ENCODE measurements at places on chromosomes 2 and 18.

GRCh38 chr2:155169317-155169716, 470.8 kb downstream of the KCNJ3 start:
- no peak for DNase-seq

DNA sequence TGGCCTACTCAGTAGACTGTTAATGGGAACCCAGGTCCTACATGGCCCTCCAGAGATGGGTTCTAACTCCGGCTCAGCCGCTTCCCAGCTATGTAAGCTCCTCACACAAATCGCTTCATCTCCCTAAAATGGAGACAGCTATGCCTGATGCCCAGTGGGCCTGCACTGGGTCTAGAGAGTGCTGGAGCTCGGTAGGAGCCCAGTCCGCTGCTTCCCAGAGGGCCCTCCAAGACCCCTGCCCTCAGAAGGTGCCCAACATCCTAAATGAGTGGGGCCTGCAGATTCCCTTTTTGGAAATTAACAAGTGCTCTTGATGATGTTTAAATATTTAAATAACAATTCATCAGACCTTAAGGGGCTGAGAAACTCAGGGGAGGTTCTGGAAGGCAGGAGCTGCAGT, 47.1 kb downstream of the HS1BP3 start:
- no peak for DNase-seq

DNA sequence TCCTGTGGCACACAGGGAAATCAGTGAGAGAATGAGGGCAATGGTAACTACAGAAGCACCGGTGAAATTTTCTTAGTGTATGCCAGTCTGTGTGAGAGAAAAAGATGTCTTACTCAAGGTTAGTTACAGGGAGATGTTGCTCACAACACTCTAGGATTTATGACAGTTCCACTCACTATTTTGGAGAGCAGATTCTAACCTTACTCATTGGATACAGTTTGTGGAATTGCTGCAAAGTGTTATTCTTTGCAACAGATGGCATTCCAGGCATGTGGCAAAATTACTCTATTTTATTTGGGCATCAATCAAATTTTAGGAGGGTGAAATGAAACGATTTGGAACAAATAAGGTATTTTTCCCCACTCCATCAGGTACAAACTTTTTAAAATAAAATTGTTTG, 449.1 kb downstream of the PIK3C3 start:
- DNase-seq, result no peak

DNA sequence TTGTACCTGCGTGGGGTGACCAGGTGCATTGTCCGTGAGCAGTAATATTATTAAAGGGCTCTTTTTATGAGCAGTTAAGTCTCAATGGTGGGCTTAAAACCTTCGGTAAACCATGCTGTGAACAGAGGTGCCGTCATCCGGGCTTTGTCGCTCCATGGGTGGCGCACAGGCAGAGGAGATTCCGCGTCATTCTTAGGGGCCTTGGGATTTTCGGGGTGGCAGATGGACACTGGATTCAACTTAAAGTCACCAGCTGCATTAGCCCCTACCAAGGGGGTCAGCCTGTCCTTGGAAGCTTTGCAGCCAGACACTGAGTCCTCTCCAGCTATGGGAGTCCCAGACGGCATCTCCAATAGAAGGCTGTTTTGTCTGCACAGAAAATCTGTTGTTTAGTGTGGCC, 107.7 kb downstream of the NFATC1 start:
- no peak for DNase-seq

GRCh38 chr2:209321076-209321475, 102.8 kb upstream of the MAP2 start:
- DNase-seq, result no peak

- no peak for DNase-seq
Observed at GRCh38 chr2:31363956-31364750, 50.4 kb downstream of the XDH start.

DNA sequence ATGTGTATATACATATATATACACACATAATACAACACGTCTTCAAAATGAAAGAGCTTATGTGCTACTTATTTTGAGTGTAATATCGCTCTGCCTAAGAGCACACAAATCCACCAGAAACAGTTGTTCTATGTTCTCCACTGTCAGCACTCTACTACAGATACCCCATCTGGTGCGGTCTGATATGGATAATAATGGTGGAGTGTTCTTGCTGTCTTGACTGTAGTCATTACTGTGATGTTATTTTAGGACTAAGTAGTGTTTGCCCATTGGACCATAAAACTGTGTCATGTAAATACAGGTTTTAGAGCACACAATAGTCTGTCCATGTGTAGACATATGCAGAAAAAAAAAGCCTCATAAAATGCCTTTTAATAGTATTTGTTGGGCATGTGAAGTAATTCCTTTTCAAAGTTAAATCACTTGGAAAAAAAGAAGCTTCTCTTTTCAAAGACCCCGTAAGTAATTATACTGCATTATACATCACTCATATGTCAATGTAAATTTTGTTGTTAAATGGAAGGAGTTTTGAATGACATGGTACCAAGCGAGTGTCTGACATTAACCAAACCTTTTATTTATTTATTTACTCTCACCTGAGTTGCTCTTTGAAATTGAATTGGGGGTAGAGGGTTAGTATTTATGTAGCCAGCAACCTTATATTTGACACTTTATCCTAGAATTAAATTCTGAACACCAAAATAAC, 1249.2 kb upstream of the ZEB2 start:
- no peak for DNase-seq

- no peak for DNase-seq
Observed at GRCh38 chr2:27296481-27296880, 11.8 kb downstream of the UCN start.

- DNase-seq, result no peak
Observed at GRCh38 chr18:53536908-53537307, 687.6 kb downstream of the MBD2 start.

DNA sequence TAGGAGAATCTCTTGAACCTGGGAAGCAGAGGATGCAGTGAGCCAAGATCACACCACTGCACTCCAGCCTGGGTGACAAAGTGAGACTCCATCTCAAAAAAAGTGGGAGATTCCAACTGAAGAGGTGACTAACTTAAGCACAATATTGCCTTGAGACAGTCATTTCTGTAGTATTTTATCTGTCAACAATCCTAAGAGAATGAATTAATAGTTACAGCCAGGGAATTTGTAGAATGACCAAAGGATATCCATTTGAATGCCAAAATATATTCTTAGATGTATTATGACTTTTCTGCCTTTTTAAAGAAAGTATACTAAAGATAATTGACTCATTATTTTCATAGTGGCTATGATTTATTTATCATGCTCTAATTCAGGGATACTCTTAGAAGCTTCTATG, 40.7 kb upstream of the CCDC150 start:
- no peak for DNase-seq

- no peak for DNase-seq
Observed at GRCh38 chr2:10331027-10331701, 28.5 kb downstream of the HPCAL1 start.

- no peak for DNase-seq
Observed at GRCh38 chr2:127165539-127165935, 54.6 kb downstream of the CYP27C1 start.

DNA sequence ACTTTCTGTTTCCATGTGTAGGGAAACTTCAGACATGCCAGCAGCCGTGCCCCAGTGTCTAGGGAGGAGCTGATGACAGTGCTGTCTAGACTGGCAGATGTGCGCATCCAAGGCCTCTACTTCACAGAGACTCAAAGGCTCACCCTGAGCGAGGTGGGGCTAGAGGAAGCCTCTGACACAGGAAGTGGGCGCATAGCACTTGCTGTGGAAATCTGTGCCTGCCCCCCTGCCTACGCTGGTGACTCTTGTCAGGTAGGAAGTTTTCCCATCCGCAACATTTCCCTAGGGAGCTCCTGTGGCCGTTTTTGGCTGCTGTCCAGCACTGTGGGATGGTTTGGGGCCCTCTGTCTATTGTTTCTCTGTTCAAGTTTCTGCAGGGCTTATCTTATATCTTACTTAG, 143.1 kb upstream of the TTC39C start:
- no peak for DNase-seq

DNA sequence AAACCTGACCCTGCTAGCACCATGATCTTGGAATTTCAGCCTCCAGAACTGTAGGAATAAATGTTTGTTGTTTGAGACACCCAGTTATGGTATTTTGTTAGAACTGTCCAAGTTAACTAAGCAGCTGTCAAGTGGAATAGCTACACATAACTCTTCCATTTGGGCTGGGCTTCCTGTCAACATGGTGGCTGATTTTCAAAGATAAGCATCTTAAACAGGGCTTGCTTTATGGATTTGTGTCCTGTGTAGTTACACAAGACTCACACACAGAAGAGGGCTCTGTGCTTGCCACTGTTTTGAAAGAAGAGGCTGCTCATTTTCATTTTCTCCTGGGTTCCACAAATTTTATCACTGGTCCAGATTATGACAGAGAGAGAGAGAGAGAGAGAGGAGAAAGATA, 35.7 kb downstream of the GCG start:
- DNase-seq, result no peak

Measured in substantia nigra (tissue), 51 donors.